Left lung (tissue), 14 donors: ENCODE measurements at places on chromosomes 5 and 9. TPM values are rescaled to one million over a fixed set of nuclear protein-coding genes. Genes with fewer than 3 reads are reported as not detected.

The IFNK gene
- polyA plus RNA-seq: not detected

The BAAT gene
- 0.64 TPM for polyA plus RNA-seq

The C5orf58 gene
- polyA plus RNA-seq: 0.72 TPM

The ISL1 gene
- not detected for polyA plus RNA-seq

The SPAAR gene
- 3.4 TPM for polyA plus RNA-seq
